ENCODE measurements at places on chromosomes 12 and 14. TPM values are rescaled to one million over a fixed set of nuclear protein-coding genes. Genes with fewer than 3 reads are reported as not detected.

Gene KRT71
- total RNA-seq: not detected

- no peak for DNase-seq
Measured at GRCh38 chr12:82082501-82082900, 275.7 kb downstream of the CCDC59 start.

DNA sequence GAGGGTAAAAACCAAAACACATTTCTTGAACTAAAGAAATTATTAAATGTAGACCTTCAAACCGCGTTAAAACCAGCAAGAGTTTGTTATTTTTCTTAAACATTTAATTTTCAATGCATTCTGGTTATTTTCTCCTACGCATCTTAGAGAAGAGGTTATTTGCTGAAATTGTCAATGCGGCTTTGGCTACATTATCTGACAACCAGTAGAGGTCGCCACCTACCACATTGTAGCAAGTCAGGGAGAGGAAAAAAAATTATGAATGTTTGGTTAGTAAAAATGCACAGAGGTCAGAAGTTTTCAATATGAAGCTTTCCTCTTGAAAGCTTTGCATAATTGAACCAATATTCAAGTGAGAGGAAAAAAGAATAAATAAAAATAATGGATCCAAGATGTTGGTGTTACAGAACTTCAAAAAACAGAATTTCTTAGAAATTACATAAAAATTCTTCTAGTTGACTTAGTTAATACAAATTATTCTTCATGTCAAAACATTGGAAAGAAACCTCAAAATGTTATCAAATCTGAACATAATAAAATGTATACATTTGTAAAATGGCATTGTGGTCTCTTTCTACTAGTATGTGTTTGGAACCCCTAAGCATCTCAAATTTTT, 159.4 kb upstream of the TMTC2 start:
- DNase-seq: no peak

GRCh38 chr14:90791486-90791885, 24.7 kb downstream of the TTC7B start:
- DNase-seq: no peak

- DNase-seq: no peak
Measured at GRCh38 chr12:69610729-69611128, at the start of gene LRRC10. Gene LRRC10, minus strand, starts transcription at chr12:69610907. Its CDS starts 69 bp downstream, at chr12:69610838.
